ENCODE measurements at places on chromosomes 7 and 10.

GRCh38 chr10:61170594-61170993 lies 226.6 kb upstream of the RHOBTB1 start:
- no peak for DNase-seq

DNA sequence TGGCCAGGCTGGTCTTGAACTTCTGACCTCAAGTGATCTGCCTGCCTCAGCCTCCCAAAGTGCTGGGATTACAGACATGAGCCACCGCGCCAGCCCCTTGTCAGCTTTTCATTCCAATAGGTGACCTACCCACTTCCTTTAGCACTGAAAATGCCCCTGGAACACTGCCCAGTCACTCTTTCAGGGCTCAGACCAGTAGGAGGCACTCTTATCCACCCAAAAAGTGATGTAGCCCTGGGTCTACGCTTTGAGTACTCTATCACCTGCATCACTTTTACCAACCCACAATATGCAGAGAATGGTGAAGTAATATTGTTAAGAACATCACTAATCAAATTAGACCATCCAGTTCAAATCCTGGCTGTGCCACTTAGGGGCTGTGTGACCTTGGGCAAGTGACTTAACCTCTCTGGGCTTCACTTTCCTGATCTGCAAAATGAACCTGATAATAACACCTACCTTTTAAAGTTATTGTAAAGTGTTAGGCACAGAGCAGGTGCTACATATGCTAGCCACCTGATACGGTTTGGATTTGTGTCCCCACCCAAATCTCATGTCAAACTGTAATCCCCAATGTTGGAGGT lies 5.2 kb downstream of the CALN1 start:
- no peak for DNase-seq

DNA sequence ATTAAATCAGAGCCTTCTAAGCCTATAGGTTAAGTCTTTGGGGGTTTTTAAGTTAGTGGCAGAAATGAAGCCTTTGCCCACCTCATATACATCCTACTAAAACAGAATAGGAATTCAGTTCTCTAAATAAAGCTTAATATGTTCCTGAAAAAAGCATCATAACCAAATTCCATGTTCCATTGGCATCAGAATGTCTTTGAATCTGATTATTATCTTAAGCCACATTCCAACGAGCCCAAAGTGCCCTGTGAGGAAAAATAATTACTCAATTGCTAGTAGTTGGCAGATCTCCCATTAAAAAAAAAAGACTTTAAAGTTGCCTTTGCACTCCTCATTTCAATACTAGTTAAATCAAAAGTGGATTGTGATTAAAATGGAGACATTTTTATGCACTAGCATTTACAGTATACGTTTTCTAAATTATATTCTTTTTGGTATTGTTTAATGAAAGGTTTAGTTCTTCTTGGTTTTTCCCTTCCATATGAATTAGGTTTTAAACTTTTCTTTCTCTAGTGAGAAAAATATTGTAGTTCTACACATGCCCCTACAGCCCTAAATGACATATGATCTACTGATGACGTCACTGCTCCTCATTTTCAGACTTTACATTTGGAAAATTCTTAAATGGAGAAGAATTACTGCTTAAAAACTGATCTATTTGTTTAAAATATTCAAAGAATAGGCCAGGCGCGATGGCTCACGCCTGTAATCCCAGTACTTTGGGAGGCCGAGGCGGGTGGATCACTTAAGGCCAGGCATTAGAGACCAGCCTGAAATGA lies 54.3 kb upstream of the CABCOCO1 start:
- DNase-seq: no peak

DNA sequence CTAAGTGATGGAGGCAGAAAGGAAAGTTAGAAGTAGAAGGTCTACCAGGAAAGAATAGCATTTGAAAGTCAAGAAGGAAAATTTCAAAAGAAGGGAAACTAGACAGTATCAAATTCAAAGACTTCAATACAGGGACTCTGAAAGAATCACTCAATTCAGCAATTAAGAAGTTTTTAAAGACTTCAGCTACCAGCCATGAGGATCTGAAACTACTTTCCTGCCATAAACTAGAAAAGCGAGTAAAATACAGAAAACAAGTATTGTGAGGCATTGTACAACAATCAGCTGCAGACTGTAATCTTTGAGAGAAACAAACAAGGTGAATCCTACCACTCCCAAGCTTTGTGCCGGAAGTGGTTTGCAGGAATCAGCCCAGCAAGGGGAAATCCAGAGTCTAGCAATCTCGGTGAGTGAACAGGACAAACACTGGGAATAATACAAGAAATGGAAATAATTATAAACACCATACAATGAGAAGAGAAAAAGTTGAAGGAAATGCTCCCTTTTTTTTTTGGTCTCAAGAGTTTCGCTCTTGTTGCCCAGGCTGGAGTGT lies 62.4 kb downstream of the ARHGAP12 start:
- DNase-seq: no peak

- DNase-seq: no peak
Measured at GRCh38 chr7:112370436-112370835, 79.8 kb upstream of the IFRD1 start.

- DNase-seq: no peak
Measured at GRCh38 chr7:1666823-1667565, 3.1 kb upstream of the ELFN1 start.

DNA sequence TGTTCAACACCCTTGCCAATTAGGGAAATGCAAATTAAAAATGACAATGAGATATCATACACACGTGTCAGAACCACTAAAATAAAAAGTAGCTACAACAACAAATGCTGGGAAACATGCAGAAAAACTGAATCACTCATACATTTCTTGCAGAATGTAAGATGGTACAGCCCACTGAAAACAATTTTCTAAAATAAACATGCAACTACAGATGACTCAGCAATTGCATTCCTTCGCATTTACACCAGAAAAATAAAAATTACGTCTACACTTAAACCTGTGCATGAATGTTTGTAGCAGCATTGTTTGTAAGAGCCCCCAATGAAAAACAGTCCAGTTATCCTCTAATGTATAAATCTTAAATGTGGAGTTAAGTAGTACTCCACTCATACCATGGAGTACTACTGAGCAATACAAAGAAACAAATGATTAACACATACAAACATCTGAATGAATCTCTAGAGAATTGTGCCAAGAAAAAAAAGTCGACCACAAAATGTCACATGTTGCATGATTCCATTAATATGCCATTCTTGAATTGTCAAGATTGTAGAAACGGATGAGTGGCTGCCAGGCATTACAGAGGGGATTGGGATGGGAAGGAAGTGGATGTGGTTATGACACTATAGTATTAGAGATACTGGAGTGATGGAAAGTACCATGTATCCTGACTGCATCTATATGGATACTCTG lies 134.6 kb upstream of the NPSR1 start:
- DNase-seq: no peak

GRCh38 chr10:60479305-60480020 lies 89.8 kb upstream of the ANK3 start:
- DNase-seq: no peak

DNA sequence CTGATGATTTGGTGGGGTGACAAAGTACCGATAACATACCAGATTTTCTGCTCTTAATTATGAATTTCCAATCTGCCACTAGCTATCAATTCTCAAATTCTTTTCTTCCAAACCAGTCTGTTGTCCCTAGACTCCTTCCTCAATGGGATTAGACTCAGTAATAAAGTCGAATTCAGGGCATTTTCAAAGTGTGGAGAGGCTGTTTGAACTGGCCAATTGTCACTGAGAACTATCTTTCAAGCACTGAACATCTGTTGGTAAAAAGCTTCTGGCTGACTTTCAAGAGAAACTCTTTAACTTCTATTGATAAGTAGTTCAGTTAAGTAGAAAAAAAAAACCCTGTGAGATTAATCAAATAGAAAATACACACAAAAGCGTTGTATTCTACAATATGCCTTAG lies 108.9 kb downstream of the SAMD9 start:
- DNase-seq: no peak

DNA sequence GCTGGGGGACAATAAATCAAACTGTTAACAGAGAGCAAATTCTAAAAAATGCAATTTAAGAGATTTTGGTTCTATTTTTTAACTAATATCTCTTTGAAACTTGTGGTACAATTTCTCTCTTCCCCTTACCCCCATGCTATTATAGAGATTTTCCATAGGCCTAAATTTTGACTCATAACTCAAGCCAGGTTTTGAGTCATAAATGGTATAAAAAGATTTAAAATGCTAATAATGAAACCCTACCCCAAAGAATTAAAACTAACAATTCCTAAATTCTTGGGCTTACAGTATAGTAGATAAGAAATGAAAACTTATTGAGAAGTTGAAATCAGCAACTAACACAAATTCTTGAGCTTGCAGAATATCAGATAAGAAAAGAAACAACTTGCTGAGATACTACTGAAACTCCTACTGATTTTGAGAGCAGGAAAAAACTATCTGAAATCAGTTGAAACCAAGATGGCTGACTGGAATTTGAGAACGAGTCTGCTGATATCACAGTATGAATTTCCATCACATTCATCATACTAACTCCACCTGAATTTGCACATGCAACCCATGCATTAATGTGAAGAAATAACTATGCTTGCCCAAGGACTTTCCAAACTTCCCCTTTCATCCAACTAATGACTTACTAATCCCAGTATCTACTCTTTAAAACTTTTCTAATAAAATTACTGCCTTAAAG lies 36.3 kb downstream of the POT1 start:
- DNase-seq: no peak

GRCh38 chr7:153087498-153087897 lies 327.9 kb downstream of the ACTR3B start:
- no peak for DNase-seq
